ENCODE measurements at places on chromosomes 6 and 20.

DNA sequence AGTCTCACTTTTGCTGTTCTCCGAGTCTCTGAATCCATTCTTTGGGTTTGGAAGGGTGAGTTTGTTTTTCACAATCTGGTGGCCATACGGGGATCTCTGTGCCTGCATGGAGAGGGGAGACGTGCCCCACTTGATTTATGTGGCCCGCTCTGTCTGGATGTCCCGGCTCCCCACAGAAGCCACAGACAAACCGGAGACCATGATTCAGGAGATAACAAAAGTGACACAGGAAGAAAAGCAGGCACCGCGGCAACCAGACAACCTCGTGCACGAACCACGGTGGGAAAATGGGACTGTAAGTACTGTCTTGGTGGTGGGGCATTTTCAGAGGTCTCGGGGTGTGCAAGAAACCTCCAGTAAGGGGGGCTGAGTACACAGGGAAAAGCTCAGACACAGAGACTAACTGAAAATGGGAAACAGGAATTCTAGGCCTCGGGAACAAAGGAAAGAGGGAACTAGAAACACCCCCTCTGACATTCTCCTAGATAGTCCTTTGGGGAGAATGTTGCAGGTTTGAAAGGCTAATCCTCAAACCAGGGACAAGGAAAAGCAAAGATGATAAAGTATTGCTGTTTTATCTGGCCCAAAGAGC is 22.1 kb upstream of the ZNF318 start:
- no peak for DNase-seq

GRCh38 chr6:4607793-4608192 is 168.4 kb upstream of the CDYL start:
- no peak for DNase-seq

- DNase-seq: no peak
Observed at GRCh38 chr6:127210725-127211124, 55.9 kb upstream of the RNF146 start.

- DNase-seq: no peak
Observed at GRCh38 chr6:30889921-30890645, 5.8 kb downstream of the DDR1 start.

- peak; percentile 25 for DNase-seq
Observed at GRCh38 chr6:151440930-151441329, 11.0 kb downstream of the RMND1 start.

- DNase-seq: no peak
Observed at GRCh38 chr6:163485388-163485851, 70.9 kb downstream of the QKI start.

DNA sequence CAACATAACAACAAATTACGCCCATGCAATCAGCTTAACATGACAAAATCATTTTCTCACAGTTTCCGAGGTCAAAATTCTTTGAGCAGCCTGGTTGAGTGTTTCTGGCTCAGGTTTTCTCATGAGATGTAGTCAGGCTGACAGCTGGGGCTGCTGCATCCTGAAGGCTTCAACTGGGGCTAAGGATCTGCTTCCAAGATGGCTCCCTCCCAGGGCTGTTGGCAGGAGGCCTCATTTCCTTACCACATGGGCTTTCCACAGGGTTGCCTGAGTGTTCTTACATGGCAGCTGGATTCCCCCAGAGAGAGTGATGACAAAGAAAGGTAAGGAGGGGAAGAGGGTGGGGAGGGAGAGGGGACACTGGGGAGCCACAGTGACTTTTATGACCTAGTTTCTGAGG is 63.1 kb upstream of the NNAT start:
- DNase-seq: no peak

- no peak for DNase-seq
Observed at GRCh38 chr6:28841290-28841689, 82.5 kb downstream of the TRIM27 start.
